Activated CD4-positive, alpha-beta memory T cell treated with anti-CD3 and anti-CD28 coated beads for 36 hours (primary cell): ENCODE measurements at places on chromosomes 1 and 21. TPM values are rescaled to one million over a fixed set of nuclear protein-coding genes. Genes with fewer than 3 reads are reported as not detected.

DNA sequence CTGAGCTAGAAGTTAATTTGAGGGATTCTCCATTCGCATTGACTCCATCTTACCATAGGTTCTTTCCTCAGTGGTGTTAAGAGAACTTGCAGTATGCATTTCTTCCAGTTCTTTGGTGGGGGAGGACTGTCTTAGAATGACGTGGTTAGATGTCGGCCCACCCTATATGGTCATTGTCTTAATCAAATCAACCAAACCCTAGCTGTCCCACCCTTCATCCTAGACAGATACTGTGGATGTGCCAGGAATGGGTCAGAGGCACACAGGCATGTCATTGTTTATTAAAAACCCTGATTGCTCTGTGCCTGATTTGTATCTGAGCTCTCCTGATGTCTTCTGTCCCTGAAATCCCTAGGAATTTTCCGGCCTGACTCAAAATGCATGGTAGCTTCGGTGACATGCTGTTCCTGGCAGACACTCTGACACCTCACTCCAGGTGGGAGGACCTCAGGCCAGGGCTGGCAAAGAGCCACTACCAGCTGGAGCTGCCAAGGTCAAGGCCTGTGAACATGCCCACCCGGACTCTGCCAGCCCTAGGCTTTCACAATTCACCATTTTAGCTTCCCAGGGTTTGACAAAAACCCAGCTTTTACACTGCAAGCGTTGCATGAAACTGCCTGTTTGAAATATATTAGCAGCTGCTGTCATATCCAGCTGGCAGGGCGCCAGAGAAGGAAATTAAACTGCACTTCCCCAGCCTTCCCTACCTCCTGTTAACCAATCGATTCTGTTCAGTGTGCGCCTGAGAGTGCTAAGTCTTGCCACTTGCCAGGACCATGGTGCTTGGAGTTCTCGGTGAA is 134.0 kb downstream of the FAM78B start:
- DNase-seq = no peak
- H3K27me3 ChIP-seq = peaks cover 5% of the 10 kb centered on the region
- no peaks in the 10 kb centered on the region for H3K36me3 ChIP-seq
- H3K27ac ChIP-seq = no peak overlapping the region
- no peaks in the 10 kb centered on the region for H3K4me1 ChIP-seq
- H3K4me3 ChIP-seq = no peak overlapping the region

DNA sequence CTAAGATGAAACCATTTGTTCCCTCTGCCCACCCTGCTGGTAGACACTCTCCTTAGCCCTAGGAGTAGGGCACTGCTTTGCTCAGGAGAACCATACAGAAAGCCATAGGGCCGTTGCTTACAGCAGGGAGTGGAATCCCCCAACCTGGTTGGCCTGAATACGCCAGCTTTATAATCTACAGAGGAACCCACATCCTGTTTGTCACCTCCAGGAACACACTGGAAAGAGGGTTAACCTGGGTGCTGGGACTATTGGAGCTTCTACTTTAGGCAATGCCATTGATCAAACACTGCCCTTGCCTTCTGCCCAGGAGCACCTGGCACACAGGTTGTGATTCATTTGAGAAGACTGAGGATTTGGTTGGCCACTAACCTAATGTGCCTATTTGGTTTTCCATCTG is 124.8 kb downstream of the TNR start:
- H3K4me3 ChIP-seq = no peak overlapping the region
- no peak for DNase-seq
- no peaks in the 10 kb centered on the region for H3K36me3 ChIP-seq

Gene KCNJ15
- total RNA-seq = 0.15 TPM

DNA sequence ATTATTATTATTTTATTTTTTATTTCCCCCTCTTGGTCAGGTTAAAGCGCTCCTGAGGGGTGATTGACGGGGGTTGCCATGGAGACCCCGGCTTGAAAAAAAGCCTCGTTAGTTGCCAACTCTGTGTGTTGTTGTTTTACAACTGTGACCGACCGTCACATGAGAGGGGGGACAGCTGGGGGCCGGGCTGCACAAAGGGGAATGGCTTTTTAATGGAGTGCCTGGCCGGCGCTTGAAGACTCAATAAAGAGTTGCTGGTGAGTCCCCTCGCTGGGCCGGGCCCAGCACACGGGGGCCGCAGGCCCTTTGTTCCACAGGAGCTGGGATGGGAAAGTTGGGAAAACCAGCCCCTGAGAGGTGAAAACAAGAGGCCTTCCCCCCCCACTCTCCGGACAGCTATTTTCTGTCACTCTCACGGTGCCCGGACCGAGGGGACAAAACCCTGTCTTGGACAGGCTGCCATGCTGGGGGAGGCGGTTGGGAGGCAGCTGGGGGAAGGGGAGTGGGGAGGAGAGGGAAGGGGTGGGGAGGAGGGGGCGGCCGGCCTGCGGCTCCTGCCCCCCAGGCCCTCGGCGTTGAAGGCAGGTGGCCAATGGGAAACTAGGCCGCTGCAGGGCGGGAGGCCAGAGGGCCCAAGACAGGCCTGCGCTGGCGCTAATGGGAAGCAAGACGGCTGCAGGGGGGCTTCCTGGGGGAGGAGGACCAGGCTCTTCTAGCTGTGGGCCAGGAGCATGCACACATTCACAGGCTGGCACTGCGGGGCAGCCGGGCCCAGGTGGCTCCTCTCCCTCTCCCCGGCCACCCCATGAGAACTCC is 67.6 kb downstream of the CASZ1 start:
- no peaks in the 10 kb centered on the region for H3K36me3 ChIP-seq
- H3K27ac ChIP-seq = no peak overlapping the region
- no peak overlapping the region for H3K4me3 ChIP-seq
- no peak for DNase-seq

Gene PBXIP1
- 57.3 TPM for total RNA-seq

GRCh38 chr1:178055093-178055492 is 38.8 kb upstream of the RASAL2 start:
- H3K4me1 ChIP-seq = no peaks in the 10 kb centered on the region
- DNase-seq = no peak
- H3K4me3 ChIP-seq = no peak overlapping the region
- no peaks in the 10 kb centered on the region for H3K36me3 ChIP-seq

- H3K4me1 ChIP-seq = no peaks in the 10 kb centered on the region
- H3K4me3 ChIP-seq = no peak overlapping the region
- H3K27ac ChIP-seq = no peak overlapping the region
- H3K36me3 ChIP-seq = peaks cover 26% of the 10 kb centered on the region
- no peaks in the 10 kb centered on the region for H3K27me3 ChIP-seq
Measured at GRCh38 chr1:245770156-245770555, 615.4 kb downstream of the KIF26B start.

- H3K4me1 ChIP-seq = peaks cover 48% of the 10 kb centered on the region
- peak overlapping the region; percentile 75 for H3K27ac ChIP-seq
Measured at GRCh38 chr1:155514582-155515187, 47.9 kb downstream of the ASH1L start.
